Stimulated activated CD8-positive, alpha-beta memory T cell treated with anti-CD3 and anti-CD28 coated beads, Interleukin-4, amount 100 ng/mL, for 1 hour (primary cell): ENCODE measurements at places on chromosomes 11 and 22.

DNA sequence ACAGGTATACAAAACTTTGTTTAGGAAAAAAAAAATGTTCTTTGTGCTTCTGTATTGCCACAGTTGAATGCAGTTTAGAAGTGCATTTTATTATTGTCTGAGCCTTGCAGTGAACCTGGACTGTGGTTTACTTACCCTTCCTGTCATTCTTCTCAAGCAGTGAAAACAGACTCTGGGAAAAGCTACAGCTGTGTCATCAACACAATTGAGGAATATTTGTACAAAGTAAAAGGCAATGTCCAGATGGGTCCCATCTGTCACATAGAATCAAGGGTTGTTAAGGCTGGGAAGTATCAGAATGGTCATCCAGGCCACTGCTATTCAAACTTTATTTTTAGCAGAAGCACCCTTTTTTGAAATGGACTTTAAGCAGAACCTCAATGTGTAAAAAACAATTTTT, 73.3 kb downstream of the TRIM44 start:
- no peak for DNase-seq

DNA sequence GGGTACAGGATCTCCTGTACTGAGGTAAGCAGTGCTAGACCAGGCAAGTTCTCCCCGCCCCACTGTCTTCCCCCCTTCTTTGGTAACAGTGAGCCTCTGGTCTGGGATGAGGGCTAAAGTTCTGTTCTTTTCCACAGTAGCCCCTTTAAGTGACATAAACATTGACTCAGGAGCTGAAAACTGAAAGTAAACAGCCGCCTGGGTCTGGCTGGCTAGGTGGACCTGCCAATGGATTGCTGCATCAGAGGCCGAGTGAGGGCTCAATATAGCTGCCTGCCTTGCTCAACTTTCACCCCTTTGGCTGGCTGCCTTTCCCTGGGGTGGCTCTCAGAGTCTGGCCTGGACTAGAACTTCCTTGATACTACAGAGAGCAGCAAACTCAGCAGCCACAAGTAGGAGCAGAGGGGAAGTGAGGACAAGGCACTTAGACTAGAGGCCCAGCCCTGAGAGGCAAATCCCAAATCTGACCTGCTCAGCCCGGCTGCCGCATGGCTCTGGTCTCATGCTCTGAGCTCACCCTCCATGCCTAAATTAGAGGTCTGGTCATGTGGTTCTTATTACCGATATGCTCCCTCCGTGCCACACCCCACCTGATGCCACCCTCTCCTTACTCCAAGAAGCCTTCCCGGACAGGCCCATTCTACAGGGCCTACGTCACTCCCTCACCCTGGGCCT, 9.6 kb upstream of the UCP3 start:
- no peak for DNase-seq

DNA sequence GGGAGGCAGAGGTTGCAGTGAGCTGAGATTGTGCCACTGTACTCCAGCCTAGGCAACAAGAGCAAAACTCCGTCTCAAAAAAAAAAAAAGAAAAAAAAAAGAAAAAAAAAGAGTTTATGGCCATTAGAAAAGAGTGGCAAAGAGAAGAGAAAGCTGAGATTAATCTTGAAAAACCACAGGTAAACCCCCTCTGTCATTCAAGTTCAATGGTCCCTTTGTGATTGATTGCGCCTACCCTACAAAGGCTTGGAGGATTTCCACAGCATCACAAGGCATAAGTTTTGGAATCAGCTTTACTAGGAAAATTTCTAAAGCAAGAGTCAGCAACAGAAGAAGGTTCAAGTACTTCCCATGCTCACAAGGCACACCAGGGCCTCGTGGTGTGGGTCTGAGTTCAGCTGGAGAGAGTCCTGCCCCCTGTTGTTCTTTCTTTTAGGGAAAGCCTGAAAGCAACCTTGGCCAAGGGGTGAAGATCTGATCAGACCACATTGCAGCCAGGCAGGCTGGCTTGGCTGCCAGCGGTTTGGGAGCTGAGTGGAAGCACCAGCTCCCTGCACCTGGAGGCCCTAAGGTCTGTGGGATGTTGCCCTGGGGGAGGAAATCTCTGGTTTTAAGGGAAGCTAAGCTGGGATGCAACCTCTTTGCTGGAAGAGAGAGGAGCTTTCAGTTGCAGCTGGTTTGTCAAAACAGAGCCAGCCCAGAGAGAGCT, 41.8 kb downstream of the SLN start:
- no peak for DNase-seq

DNA sequence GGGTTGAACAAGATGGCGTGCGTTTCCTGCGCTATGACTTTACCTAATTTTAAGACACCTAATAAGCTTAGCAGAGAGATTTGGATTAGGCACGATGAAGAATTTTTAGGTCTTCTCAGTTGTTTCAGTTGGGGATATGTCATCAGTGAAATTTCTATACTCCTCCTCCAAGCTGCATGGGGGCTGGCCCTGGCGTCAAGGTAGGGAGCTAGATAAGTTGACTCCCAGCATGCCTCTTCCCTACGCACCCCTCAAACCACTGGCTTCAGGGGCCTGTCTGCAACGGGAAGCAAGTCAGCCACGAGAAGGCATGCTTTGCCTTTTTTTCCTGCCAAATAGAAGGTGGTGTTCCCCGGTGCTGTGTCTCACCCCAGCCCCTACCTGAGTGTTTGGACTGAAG, 13.3 kb downstream of the DGAT2 start:
- no peak for DNase-seq

- DNase-seq = no peak
Observed at GRCh38 chr11:62504158-62504973, 42.2 kb downstream of the AHNAK start.

DNA sequence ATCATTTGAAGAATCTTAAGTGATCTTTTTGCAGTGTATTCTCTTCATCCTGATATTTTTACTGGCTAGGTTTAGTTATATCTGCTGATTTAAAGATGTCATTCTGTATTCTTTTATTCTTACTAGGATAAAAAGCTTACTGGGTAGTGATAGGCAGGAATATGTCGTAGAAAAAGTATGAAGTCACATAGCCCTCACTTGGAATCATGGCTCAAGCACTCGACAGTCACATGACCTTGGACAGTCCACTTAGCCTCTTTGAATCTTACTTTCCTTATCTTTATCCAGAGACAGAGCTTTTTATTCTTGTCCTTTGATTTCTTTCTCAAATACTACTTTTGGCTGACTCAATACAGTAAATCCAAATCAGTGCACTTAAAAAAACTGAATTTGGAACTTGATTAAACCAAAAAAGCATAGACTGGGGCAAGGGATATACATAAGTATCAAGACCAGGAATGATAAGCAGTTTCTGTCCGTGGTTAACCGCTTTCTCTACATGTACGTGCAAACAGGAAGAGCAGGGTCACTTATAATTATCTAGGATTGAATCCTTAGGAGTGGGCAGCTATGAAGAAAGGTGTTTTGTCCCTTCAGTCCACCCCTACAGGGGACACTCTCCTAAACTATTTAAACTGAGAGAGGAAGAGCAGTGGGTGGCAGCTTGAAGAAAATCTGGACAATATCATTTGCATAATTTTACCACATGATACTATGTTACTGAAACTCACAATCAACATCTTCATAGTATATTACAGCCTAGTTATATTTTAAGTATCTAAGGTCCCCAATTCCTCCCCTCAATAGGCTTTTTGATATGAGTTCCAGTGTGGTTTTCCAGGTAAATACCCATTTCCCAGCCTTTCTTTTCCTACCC, 8.0 kb downstream of the MMP7 start:
- no peak for DNase-seq

GRCh38 chr11:126111458-126112116, 48.9 kb upstream of the CDON start:
- no peak for DNase-seq

- no peak for DNase-seq
Observed at GRCh38 chr11:63858628-63859550, 20.0 kb downstream of the MARK2 start.

GRCh38 chr11:63489879-63490278, 1.1 kb downstream of the PLAAT5 start:
- DNase-seq = no peak

- DNase-seq = no peak
Observed at GRCh38 chr11:34773826-34774225, 142.4 kb downstream of the APIP start.

DNA sequence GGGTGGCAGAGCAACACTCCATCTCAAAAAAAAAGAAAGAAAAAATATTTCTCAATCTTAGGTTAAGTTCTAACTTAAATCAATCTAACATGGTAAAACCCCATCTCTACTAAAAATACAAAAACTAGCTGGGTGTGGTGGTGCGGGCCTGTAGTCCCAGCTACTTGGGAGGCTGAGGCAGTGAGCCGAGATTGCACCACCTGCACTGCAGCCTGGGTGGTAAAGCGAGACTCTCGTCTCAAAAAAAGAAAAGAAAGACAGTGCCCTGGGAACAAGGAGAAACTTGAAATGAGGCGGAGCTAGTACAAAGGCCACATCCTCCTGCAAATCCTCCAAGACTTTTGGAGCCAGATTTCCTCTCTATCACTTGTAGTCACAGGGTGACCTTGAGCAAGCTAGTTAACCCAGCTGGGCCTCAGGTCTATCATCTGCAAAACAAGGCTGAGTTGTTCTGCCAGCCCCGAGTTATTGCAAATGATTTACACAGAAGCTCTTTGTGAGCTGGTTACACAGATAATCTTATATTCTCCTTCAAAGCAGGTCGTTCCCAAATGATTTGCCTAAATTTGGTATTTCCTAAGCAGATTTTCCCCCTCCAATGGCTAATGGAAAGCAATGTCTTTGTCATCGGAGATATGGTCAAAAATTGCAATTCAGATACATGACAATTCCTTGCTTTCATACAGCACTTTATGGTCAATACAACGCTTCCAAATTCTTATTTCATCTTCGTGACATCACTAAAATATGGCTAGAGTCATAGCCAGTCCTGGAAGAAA, 1.9 kb downstream of the ANKRD54 start:
- DNase-seq = no peak

DNA sequence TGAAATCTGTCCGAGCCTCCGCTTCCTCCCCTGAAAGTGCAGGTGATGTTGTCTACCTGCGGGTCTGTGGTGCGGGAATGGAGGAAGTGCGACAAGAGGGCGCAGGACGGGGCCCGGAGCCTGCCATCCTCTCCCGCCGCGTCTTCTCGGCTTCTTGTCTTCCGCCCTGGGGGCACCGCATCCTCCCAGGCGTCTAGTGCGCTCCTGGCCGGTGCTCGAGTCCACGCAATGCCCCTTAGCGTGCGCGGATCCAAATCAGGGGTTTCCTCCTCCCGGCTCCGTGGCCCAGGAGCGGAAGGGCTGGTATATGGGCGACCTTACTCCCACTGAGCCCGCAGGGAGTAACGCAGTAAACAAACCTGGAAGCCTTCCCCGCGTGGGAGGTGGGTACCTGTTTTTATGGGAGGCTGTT, 405 bp downstream of the SFI1 start:
- peak; percentile 9 for DNase-seq

GRCh38 chr11:28457481-28458065, 349.4 kb downstream of the METTL15 start:
- DNase-seq = no peak

DNA sequence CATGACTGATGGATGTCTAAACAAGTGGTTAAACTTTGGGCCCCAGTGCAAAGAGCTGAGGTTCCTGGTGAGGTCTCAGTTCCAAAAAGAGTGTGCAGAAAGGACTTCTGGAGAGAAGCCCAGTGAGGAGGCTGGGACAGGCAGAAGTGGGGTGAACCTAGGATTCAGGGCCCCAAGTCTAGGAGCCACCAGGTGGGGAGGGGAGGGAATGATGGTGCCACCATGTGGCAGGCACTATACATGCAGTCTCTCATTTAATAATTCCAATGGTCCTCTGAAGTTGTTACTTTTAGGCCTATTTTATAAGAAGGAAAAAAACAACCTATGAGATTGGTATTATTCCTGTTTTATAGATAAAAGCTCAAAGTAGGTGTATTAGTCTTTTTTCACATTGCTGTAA, 102.0 kb downstream of the INSC start:
- no peak for DNase-seq
